Mesothelial cell of epicardium (in vitro differentiated cells): ENCODE measurements at places on chromosomes 2 and 18. TPM values are rescaled to one million over a fixed set of nuclear protein-coding genes. Genes with fewer than 3 reads are reported as not detected.

Gene DUSP2
- 38.3 to 42.7 TPM (median 40.6 TPM) in 3 replicates for total RNA-seq

Gene MARCO
- 0.22 to 0.41 TPM (median 0.33 TPM) in 3 replicates for total RNA-seq

Gene PCARE
- 0.07 to 0.22 TPM (median 0.09 TPM) in 3 replicates for total RNA-seq

Gene PER2
- 11.4 to 12.7 TPM (median 11.7 TPM) in 3 replicates for total RNA-seq

Gene RAMP1
- 2.0 to 2.1 TPM (median 2.0 TPM) in 3 replicates for total RNA-seq

DNA sequence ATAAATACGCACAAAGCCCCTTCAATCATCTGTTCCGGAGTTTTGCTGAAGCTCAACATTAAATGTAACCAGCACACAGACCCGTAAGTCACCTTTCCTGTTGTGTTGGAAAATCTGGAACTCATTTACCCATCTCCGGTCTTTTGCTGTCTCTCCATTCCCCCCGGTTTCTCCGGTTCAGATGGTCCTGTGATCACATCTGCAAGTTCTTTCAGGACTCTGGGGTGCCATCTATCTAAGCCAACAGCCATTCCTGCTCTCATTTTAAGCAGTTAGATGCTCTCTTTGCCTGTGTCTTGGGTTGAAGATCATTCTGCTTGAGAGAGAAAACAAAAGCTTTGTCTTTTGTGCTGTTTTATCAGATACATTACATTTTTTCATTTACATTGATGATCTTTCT is 91.7 kb upstream of the TGIF1 start:
- no peak for DNase-seq

- DNase-seq: no peak
Observed at GRCh38 chr2:205969584-205969983, 116.4 kb downstream of the INO80D start.

DNA sequence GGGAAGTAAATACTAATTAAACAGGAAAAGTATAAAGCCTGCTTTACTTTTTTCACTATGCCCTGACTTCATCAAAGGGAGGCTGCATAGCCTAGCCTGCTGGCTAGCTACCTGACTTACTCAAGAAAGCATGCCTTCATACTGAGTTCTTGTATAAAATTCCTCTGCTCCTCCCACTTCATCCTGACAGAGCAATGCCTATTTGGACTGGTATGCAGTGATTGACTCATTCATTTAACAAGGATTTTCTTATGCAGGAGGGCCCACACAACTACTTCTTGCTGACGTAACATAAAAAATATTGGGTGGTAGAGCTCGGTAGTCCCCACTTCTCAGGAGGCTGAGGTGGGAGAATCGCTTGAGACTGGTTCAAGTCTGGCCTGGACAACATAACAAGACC is 70.5 kb downstream of the PRPF40A start:
- no peak for DNase-seq

DNA sequence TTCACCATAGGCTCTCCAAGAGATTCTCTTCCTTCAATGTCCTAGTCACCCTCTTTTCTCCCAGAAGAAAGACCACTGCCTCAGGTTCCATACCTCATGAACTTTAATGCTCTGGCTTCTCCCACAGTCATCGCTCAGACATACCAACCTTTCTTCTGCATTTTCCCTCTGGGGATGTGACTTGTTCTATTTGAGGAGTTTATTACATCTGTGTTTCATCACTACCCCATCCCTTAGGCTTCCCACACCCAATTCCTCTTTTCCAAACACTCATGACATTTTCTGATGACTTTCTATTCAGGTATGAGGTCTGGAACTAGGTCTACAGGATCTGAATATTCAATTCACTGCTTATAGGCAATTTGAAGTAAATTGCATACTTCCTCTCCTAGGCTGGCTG is 298.6 kb upstream of the MAP2 start:
- DNase-seq: no peak

DNA sequence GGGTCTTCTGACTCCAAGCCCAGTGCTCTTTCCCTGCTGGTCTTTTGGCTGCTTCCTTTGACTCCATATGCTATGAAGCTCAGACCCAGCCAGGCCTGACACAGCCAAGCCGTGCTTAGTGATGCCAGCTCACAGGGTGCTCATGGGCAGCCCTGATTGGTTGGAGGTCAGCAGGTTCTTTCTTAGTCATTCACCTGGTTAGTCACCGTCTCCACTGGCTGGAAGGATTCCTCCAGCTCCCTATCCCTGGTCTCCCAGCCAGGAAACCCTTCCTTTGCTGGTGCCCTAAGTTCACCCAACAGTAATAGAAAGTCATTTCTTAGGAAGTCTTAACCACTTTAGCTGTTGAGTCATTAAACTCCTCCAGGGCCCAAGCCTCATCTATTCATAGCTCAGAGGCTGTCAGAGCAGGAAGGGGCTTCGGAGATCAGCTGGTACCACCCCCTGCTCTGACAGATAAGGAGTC is 3.9 kb downstream of the KCNK3 start:
- DNase-seq: no peak

DNA sequence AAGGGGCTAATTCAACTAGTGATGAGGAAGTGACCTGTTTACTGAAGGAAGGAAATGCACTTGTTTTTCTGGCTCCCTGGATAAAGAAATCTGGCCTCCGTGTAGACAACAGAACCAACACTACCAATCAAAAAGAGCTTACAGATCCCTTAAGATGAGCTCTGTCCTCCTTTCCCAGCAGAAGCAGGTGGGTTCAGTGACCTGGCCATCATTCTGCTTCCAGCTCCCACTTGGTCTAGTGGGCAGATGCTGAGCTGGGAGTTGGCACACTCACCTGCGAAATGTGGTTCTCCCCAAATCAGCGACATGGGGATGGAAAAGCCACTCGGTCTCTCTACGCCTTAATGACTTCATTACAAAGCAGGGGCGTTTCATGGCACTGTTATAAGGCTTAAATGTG is 132.6 kb downstream of the AFF3 start:
- no peak for DNase-seq

DNA sequence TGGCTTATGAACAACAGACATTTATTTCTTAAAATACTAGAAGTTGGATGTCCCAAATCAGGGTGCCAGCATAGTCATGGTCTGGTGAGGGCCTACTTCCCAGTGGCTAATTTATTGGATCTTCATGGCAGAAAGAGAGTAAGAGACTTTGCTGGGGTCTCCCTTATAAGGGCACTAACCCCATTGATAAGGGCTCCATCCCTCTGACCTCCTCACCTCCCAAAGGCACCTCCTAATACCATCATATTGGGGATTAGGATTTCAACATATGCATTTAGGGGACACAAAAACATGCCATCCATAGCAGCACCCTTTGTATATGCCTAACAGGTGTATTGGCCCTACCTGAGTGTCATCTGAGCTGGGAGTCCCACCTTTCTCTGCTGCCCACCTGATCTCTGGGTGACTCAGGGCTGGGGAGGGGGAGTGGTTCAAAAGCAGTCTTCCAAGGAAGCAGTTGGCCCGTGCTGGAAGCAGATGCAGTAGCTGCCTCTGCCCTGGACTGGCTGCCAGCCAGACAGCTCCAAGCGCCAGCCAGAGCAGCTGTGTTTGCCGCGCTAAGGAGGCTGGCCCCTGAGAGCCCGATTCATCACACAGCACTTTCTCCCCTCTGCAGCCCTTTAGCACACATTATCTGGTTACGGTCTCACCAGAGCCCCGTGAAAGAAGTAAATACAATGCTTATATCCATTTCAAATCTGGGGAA is 84.6 kb downstream of the SMAD7 start:
- DNase-seq: no peak

DNA sequence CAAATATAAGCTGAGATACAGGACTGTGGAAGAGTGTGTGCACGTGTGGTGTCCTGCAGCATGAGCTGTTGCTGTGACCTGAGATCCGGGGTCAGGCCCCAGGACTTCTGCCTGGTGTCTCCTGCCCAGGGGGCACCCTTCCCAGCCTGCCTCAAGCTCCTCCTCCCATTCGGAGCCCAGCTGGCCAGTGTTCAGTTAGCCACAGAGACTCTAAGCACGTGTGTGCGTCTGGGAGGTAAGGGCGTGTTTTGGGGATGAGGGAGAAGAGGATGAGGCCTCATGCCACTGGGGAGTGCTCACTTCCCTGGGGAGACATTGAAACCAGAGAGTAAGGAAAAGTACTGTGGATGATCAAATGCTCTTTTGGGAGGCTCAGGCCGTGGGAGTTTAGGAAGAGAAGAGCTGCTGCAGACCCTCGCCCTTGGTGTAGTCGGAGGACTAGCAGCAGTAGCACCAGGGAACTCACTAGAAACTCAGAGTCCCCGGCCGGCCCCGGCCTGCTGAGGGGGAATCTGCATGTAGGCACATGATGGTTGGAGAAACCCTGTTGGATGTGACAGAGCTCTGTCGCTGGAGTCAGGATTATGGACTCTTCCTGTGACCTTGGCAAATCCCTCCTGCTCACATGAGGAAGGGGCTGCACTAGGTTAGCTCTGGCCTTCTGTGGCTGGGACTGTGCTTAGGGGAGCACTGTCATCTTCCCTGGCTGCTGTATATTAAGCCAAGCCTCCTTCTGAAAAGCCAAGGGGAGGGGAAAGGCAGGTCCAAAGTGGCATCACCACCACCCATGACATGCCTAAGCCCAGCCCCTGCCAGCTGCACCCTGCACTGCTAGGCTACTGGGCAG is 231.1 kb downstream of the DYSF start:
- DNase-seq: no peak

DNA sequence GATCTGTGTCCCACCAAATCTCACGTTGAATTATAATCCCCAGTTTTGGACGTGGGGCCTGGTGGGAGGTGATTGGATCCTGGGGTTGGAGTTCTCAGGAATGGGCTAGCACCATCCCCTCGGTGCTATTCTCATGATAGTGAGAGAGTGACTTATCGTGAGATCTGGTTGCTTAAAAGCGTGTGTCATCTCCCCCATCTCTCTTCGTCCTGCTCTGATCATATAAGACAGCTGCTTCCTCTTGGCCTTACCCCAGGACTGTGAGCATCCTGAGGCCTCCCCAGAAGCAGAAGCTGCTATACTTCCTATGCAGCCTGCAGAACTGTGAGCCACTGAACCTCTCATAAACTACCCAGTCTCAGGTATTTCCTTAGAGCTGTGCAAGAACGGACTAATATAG is 163.7 kb upstream of the NDUFV2 start:
- no peak for DNase-seq

GRCh38 chr2:241226723-241227572 is 38.5 kb downstream of the ANO7 start:
- DNase-seq: no peak

- DNase-seq: peak; percentile 9
Observed at GRCh38 chr18:46636040-46636630, 20.9 kb downstream of the LOXHD1 start.

GRCh38 chr2:60106836-60107529 is 446.5 kb downstream of the BCL11A start:
- DNase-seq: no peak
